CD4-positive, alpha-beta T cell treated with Interleukin-6 at 100 ng/mL for 8 hours (primary cell): ENCODE measurements at places on chromosomes 3 and 15.

GRCh38 chr3:22779737-22780136 lies 423.4 kb upstream of the UBE2E2 start:
- no peak for DNase-seq

DNA sequence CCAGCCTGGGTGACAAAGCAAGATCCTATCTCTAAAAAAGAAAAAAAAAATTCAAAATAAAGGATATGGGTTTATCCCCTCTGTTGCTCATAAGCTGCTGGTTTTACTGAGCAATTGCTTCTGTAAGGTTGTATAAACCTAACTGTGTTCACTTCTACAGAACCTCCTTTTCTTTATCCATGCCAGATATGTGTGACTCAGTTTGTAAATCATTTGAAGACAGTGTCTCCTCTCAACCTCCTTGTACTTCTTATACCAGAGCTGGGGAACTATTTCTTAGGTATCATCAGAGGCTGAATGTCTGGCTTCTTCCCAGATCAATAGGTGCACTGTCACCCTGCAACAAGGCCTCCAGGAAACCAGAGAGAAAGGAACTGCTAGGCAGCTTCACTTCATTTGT lies 273.8 kb downstream of the CD47 start:
- DNase-seq = no peak

- DNase-seq = no peak
Observed at GRCh38 chr3:163572856-163573255, 1505.4 kb downstream of the SI start.

- DNase-seq = no peak
Observed at GRCh38 chr15:47652328-47652727, 65.0 kb upstream of the SEMA6D start.

DNA sequence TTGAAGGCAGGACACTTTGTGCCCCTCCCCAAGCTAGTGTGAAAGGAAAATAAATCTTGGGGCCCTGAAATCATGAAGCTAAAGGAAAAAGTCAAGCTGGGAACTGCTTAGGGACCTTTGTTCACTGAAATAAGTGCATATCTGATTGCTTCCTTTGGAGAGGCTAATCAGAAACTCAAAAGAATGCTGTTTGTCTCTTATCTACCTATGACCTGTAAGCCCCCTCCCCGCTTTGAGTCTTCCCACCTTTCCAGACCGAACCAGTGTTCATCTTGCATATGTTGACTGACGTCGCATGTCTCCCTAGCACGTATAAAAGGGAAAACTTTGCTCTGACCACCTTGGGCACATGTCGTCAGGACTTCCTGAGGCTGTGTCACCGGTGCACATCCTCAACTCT lies 53.1 kb downstream of the SLC30A4 start:
- no peak for DNase-seq

GRCh38 chr15:40105517-40106202 lies 3.0 kb downstream of the BMF start:
- DNase-seq = peak; percentile 53

DNA sequence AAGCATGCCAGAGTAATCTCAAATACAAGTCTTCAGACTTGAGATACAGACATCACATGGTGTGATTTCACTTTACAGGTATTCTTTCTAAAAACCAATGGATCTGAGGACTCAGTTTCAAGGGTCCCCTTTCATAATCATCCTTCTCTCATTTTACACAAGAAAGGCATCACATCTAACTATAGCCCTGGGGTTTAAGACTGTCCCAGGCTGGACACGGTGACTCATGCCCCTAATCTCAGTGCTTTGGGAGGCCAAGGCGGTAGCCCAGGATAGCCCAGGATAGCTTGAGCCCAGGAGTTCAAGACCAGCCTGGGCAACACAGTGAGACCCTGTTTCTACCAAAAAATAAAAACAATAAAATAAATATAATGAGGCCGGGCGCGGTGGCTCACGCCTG lies 36.4 kb downstream of the UBP1 start:
- DNase-seq = no peak

- no peak for DNase-seq
Observed at GRCh38 chr3:160564258-160564911, 986 bp downstream of the KPNA4 start.

GRCh38 chr3:129001806-129002572 lies 885 bp downstream of the EFCC1 start:
- DNase-seq = no peak

DNA sequence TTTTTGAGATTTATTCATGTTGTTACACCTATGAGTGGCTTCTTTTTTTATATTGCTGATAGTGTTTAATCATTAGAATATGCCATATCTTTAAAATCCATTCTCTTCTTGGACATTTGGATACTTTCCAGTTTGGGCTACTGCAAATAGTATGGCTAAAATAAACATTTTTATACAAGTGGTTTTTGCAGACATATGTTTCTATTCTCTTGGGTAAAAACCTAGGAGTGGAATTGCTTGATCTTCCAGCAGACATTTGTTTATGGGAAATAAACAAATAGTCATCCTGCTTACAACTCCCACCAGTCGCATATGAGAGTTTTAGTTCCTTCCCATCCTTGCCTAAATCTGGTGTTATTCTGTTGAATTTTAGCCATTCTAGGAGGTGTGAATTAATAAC lies 193.1 kb downstream of the ALCAM start:
- DNase-seq = no peak

DNA sequence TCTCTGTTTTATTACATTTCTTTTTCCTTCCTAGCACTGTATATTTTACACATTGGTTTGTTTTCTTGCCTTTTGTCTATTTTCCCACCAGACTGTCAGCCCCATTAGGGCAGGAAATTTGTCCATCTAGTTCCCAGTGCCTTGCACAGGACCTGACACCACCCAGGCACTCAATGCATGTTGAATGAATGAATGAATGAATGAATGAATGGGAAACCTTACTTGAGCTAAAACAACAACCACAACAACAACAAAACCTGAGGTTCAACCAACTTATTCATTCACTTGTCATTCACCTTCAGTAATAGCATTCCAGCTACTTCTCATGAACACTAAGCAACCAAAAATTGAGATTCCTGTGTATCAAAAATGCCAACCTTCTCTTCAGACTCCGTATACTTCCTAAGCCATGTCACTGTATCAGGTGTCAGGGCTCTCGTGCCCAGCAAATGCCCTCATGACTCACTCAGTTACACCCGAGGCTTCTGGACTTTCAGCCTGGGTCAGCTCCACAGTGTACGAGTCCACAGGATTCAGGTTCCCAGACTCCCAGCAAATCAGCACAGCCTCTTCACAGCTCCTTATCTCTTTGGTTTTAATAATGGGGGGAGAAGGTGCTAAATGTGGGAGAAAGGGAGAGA lies 37.3 kb downstream of the FSD2 start:
- DNase-seq = no peak

DNA sequence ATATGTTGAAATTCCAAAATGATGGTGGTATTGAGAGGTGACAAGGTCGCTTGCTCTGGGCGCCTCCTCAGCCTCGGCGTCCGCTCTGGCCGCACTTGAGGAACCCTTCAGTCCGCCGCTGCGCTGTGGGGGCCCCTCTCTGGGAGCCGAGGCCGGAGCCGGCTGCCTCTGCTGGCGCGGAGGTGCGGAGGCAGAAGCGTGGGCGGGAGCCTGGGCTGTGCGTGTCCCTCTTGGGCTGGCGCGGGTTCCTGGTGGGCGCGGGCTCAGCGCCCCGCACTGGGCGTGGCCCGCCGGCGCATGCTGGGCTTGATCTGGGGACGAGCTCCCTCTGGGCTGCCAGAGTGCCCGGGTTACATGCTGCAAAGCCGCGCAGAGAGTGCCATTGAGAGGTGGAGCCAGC lies 39.8 kb upstream of the TMC3 start:
- DNase-seq = no peak

DNA sequence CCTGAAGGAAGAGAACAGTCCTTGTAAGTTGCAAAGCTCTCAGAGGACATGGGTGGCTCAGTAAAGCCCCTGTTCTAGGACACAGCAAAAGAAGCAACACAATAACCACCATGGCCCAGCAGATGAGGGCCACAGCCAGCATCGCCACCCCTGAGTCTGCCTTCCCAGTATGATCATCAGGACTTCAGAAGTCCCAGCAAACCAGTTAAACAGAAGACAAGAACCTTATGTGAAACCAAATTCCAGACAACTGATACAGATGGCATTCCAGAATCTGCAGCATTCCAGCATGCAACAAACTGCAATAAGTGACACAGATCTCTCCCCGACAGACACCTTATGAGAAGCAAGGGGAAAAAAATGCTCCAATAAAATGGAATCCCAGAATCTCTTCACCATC lies 30.4 kb downstream of the SPINK8 start:
- no peak for DNase-seq

DNA sequence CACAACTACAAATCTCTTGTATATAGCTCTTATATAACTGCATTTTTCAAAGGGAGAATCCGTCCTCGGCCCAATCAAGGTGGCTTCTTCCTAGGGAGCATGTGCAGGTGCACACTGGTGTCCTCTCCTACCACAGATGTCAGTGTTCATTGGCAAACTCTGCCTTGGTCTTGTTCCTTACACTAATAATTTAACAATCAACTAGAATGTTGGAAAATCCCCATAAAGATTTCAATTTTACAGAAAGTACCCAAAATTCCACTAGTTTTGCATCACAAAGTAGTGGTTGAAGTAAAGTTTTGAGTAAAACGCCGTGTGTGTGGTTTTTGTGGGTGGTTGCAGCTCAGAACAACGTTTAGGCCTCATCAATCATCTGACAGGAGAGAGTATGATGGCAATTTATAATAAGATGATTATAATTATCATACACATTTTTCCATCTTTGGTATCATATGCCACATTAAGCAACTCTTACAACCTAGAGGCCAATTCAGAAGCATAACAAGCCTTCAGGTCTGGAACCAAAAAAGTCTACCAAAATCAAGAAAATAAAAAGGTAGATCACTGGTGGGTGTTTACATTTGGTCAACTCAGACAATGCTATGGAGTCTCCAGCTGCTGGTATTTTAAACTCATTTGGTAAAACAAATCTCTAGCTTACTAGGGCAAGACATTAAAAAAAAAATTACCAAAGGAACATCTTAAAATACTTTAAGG lies 128.9 kb upstream of the BHLHE40 start:
- no peak for DNase-seq

- DNase-seq = peak; percentile 29
Observed at GRCh38 chr15:98668566-98669308, 20.4 kb downstream of the IGF1R start.

GRCh38 chr3:34780973-34781372 lies 858.4 kb upstream of the ARPP21 start:
- no peak for DNase-seq

GRCh38 chr3:27185231-27185989 lies 183.8 kb downstream of the NEK10 start:
- no peak for DNase-seq

- DNase-seq = no peak
Observed at GRCh38 chr15:78950343-78950742, 5.5 kb upstream of the CTSH start.

GRCh38 chr3:53843195-53844177 lies 2.7 kb downstream of the CHDH start:
- DNase-seq = no peak

GRCh38 chr3:23396746-23397145 lies 193.6 kb downstream of the UBE2E2 start:
- DNase-seq = no peak

DNA sequence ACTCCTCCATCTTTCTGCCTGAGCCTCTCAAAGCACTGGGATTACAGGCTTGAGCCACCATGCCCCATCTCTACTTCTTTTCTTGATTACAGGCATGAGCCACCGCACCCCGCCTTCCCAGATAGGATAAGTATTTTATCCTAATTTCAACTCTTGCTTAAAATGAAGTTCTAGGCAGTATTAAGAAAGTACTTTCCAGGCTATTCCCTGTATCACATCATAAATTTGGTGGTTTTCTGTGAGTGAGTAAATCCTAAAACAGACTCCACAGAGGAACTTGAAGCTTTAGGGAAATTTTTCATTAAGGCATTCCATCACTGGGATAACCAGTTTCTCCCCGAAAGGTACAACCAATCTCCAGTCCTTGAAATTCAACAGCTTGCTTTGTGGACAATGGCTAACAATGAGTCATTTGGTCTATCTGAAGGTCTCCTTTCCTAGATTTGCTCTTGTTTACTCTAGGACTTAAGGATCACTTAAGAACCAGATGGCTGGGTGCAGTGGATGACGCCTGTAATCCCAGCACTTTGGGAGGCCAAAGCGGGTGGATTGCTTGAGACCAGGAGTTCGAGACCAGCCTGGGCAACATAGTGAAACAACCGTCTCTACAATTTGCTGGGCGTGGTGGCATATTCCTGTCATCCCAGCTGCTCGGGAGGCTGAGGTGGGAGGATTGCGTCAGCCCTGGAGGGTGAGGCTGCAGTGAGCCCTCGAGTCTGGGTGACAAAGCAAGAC lies 49.7 kb upstream of the SKIL start:
- DNase-seq = no peak

- DNase-seq = no peak
Observed at GRCh38 chr3:122824465-122825381, 29.9 kb downstream of the SLC49A4 start.

GRCh38 chr3:183386651-183387050 lies 41.8 kb downstream of the MCF2L2 start:
- DNase-seq = no peak

GRCh38 chr15:81146006-81146405 lies 11.9 kb downstream of the CFAP161 start:
- DNase-seq = no peak

DNA sequence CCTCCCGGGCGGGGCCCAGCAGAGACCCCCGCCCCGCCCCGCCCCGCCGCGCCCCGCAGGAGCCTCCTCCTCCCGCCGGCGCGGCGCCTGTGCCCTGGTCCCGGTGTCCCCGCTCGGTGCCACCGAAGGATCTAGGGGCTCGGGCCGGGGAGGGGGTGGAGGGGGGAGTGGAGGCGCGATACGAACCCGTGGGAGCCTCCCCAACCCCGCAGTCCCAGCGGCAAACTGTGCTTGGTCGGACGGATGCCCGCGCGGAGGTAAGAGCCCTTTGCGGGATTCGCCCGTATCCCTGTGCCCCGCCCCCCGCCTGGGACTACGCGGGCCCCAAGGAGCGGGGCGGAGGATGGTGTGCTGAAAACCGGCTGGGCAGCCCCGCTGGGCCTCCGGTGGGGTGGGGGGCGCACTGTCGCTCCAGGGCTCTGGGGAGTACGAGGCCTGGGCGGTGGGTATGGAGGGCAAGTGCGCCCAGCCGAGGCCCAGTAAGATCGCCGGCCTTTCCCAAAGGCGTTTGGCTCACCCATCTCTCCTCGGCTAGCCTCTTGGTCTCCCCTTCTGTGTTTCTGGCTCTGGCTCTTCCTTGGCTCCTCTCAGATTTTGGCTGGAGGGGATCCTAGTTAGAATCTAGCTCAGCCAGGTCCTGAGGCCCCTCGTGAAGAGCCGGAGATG lies 65.6 kb upstream of the POLG start:
- no peak for DNase-seq

GRCh38 chr15:39781967-39782302 lies 706 bp downstream of the FSIP1 start:
- no peak for DNase-seq

- DNase-seq = no peak
Observed at GRCh38 chr3:144957398-144958101, 985.9 kb downstream of the DIPK2A start.

GRCh38 chr3:36701249-36701572 lies 63.1 kb downstream of the DCLK3 start:
- no peak for DNase-seq

DNA sequence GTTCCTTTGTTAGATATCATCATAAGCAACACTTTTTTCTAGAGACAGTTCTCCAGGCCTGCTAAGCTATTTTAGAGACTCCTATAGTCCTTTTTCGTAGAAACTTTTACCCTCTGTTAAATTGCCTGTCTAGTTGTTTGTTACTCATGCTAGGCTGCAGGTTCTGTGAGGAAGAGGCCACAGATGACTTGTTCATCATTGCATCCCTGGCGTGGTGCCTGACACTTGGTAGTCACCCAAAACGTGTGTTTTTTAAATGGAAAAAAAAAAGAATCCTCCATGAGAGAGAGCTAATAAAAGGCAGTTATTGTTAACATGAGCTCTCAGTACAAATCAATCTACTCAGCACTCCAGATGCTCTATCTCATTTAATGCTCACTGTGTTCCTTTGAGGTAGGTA lies 35.1 kb downstream of the CCDC54 start:
- DNase-seq = no peak
